ENCODE measurements at places on chromosomes 11 and 22.

DNA sequence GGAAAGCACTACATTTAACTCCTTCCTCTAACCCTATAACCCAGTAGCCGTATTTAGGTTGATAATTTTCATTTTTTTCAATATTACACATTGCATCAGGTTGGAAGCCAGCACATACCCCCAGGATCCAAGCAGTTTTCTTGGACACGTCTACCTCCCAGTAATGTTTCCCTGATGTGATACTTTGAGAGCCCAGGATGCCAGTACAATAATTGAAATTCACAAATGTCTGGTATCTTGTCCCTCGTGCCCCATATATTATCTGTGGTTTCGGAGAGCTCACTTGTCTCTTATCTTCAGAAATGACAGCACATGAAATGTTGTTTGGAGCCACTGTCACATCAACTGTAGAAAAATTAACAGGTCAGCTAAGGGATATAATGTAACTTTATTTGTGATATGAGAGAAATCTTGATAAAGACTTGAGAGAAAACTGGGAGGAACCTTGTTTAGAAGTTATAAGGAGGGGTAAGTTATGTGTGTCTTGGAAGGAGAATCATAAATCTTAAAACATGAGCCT lies 19.8 kb downstream of the TRIM5 start:
- no peak for DNase-seq

DNA sequence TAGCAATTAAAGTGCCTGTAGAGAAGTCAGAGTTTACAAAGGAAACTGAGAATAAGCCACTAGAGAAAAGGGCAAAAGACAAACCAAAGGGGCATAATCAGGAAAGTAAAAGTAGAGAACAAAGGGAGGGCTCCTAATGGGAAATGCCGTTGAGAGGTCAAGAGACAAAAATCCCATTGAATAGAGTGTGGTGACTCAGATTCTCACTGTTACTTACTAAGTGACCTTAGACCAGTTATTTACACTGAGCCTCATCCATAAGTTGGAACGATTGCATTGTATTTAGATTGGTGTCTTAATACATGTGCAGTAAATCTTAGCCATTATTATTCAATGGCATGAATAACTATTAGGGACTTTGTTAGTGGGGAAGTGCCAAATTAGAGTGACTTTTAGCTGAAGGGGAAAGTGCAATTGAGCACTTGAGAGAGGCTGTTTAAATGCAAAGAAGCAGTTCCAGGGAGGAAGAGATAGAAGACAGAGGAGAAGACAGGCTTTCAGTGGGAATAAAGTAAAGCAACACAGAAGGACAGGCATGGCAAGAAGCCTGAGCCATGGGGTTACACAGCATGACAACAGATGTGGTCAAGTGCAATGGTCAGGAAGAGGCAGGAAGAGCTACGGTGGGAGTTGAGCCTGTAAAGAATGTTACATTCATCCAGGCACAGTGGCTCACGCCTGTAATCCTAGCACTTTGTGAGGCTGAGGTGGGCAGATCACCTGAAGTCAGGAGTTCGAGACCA lies 82.6 kb downstream of the UBASH3B start:
- no peak for DNase-seq

DNA sequence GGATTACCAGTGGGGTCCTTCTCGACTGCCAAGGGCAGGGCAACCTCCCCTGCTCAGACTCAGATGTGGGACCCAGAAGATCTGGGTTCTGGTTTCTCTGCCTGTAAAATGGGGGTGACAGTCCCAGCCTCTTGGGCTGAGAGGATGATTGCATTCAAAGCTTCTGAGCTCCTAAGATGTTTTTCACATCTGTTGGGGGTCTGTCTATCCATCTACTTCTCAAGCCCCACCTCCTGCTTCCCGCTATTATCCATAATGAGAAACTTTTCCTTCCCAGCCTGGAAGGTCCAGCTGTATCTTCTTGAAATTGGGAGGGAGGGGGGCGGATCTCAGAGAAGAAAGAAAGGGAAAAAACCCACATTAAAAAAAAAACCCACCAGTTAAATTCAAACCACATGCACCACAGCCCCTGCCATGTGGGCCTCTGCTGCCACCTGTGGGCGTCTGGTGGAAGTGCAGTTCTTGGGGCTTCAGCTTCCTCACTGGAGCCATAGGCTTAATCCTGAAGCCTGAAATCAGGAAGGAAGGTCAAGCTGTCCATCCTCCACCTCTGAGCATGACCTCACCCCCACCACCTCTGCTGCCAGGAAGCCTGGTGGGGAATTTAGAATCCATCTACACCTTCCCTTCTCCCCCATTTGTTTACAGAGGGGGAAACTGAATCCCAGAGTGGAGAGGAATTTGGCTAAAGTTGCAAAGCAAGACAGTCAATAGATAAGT lies 27.3 kb downstream of the ARHGEF17 start:
- DNase-seq, result no peak

DNA sequence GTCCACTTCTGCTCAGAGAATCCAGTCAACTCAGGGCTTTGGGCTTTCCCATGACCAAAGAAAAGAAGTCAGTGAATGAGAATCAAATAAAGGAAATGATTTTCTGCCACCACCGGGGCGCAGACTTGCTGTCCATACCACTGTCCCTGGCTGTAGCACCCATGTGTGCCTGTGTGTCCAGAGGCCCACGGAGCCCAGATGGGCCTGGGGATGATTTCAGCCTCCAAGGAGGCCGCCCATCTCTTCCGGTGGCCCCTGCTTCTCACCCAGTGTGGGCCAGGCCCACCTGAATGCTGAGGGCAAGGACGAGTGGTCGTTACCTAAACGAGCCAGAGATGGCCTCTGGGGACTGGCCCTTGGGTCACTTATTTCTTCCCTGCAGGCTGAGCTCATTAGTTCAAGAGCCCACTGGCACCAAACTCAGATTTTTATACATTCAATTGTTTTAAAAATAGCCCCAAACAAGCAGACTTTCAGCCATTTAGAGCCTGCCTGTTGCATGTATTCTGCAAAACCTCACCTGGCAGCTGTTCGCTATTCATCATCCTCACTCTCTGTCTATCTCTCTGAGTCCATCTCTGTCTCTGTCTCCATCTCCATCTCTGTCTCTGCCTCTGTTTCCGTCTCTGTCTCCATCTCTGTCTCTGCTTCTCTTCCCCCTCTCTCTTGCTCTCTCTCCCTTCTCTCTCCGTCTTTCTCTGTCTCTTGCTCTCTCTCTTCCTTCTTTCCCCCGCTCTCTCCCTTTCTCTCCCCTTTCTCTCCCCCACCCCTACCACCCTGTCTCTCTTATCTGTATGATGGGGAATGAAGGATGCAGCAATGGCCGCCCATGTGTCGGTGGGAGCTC lies 24.2 kb downstream of the KRTAP5-5 start:
- no peak for DNase-seq

DNA sequence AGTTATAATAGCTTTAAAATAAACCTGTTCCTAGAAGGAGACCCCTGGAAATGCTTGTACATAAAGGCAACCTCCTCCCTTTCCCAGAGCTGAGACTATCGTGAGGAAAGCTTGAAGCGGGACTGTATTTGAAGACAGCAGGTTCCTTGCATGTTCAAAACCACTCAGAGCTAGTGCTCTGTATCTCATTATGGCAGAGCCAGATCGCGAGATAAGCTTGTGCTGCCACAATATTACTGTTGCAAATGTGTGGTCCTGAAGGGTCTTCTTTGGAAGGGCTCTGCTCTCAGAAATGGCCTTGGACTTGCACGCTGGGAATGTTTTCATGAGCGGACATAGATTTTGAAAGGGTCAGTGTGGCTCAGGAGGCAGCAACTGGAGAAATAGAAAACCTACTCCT lies 168.2 kb downstream of the KIRREL3 start:
- DNase-seq, result no peak

DNA sequence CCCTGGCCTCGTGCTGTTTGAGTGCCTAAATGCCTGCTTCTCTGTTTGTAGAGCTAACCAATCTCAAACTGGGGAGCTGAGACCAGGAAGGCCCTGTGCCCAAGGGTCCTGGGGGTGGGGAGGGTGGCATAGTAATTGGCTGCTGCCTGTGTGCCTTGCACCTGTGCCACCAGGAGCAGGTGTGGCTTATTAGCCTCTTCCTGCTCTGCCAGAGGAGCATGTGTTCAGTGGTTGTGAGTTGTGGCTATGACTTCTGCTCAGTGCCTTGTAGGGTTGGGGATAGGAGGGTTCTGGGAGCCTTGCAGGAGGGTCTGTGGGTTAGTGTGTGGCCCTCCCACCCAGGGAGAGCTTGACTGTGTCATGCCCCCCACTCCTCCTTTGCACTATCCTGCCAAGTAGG lies 109.2 kb downstream of the ZBTB16 start:
- no peak for DNase-seq

DNA sequence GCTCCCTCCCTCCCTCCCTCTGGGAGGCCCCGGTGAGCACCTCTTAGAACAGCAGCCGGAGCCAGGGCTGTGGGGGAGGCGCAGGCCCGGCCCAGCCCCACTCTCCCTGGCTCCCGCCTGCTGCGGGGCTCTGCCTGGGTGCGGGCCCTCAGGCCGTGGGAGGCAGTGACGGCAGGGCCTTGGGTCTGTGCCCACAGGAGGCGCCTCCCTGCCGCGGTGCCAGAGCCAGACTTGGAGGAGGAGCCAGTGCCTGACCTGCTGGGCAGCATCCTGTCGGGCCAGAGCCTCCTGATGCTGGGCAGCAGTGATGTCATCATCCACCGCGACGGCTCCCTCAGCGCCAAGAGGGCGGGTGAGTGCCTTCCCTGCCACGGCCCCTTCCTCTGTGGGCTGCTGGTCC lies 9.5 kb downstream of the IRF7 start:
- DNase-seq, result no peak

DNA sequence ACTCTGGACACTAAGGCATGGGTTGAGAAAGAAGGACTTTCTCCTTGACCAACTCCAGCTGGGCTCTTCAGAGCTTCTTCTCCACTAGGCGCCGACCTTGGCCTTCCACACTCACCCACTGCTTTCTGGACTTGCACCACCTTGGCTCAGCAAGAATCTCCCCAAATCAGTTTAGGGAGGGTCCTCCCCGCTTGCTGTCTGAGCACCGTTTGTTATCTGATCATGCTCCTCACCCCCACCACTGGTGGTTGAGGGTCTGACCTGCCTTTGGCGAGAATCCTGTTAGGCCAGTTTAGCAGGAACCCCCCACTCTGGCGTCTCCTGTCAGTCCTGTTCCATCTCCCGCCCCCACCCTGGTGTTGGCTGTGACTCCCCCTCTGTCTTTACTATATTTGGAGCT lies 10.4 kb downstream of the APOL2 start:
- DNase-seq, result no peak

DNA sequence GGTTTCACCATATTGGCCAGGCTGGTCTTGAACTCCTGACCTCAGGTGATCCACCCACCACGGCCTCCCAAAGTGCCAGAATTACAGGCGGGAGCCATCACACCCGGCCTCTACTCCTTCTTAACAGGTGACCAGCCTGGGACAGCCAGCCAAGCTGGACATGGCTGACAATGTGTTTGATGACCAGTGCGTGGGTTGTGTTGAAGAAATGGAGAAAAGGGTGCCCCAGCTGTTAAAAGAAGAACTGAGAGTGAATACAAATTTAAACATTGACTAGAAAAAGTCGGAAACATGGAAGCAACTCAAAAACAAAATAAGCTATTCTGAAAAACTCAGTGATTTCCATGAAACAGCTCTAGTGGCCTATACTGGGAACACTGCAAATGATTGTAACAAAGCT lies 86.5 kb upstream of the CLPB start:
- no peak for DNase-seq
